ENCODE measurements at places on chromosomes 1 and 21.
A peak's percentile ranks its signal among the peaks of the same experiment; 100 is the strongest.

- DNase-seq, result peak; percentile 43
These were observed 55.8 kb downstream of the SLC9A1 start for GRCh38 chr1:27099135-27099586.

- DNase-seq, result peak; percentile 21
These were observed 26.2 kb downstream of the SLC66A1 start for GRCh38 chr1:19338323-19338762.

DNA sequence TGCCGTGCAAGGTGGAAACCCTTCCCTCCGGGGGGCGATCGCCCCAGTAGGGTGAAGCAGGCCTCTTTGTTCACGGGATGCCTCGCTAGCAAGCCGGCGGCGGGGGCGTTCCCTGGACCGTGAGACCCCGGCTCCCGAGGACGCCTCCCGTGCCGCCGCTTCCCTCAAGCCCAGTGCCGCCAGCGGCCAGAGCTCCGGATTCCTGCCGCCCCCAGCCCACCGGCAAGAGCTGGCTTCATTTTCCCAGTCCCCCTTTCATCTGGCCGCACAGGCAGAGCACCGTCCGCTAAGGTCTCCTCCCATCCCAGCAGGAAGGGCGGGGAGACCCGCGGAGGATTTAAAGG is 16.3 kb downstream of the IER5 start:
- DNase-seq, result no peak

DNA sequence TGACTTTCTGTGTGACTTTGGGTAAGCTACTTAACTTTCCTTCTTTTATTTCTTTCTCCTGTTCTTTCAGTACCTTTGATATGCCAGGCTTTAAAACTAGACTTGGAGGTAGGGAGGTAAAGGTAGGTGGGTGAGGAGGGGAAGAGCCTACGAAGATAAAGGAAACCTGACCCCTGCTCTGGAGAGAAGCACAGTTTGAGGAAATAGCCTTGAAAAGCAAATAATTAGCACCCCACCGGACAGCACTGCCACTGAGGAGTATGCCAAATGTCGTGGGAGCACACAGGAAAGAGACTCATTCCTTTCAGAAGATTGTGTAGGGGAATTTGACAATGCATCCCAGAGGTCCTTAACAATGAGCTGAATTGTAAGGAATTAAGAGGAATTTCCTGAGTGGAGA is 65.2 kb upstream of the SPAG17 start:
- no peak for DNase-seq

GRCh38 chr1:164754088-164754600 is 195.2 kb downstream of the PBX1 start:
- DNase-seq, result peak; percentile 43

DNA sequence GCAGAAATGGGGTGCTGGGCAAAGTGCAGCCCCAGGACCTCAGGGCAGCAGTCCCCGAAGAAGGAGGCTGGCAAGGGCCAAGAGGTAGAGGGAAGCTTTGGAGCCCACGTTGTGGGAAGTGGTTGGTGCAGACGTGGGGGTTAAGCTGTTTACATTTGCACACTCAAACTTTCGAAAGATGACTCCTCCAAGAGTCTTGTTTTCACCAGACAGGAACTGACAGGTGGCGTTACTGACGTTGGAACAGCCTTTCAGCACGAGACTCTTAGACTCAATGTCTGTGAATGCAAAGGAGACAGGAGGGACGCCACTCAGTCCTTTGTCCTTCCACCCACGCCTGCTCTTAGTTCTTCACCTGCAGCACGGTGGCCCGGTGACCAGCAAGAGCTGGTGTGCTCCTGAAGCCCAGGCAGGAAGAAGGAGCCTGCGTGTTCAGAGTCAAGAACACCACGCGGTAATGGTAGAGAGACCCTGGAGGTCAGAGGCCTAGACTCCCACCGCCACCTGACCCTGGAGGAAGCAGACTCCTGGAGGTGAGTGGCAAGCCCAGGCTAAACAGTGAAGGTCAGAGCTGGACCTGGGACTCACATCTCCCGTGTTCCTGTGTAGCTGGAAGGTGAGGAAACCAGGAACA is 15.9 kb downstream of the LYPD8 start:
- no peak for DNase-seq

GRCh38 chr1:78950826-78951225 is 55.7 kb downstream of the ADGRL4 start:
- DNase-seq, result no peak

DNA sequence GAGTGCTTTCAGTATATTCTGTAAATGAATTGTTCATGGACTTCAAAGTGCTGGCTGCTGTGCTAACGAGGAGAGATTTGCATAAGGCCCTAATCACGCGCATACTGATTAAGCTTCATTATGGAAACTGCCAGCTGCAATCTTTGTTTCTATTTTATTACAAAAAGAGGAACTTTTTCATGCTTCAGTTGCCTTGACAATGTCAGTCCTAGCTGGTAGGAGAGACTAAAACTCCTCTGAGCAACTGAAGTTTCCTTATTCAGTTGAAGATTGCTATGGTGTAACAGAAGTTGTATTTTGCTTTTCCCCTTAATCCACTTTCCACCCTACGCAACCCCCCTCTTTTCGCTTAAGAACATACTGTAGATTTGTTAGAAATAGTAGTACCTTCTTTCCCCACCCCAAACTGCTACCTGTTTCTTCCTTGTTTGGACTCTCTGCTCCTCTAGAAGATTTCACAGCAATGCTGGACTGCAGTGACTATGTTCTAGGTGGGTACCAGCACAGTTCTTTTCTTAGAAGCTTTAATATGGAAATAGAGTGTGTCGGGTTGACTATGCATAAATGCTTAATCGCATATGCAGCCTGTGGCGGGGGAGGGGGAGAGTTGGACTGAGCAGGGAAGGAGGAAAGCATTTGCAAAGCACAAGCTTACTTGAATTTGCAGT is 108.3 kb downstream of the POU2F1 start:
- no peak for DNase-seq

- no peak for DNase-seq
These were observed 64.5 kb upstream of the PLPPR5 start for GRCh38 chr1:99069146-99069545.

DNA sequence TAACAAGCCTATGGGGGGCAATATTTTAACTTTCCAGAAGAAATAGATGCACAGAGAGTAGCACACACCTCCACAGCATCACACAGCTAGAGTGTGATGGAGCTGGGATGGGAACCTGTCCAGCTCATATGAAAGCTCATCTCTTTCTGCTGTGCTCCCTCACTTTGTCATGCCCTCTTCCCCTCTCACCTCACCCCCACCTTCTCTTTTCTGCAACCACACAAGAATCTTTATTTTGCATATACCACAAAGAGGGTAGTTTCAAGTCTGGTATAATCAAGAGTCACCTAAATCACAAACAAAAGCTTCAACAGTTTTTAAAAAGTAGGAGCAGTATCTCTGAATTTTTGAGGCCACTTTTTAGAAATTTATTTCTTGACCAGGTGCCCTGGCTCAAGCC is 22.6 kb downstream of the FOXD2 start:
- DNase-seq, result no peak

- DNase-seq, result no peak
These were observed 3.4 kb upstream of the GPR89B start for GRCh38 chr1:147924813-147925212.

- DNase-seq, result no peak
These were observed 36.7 kb upstream of the GRHL3 start for GRCh38 chr1:24282491-24282890.

- no peak for DNase-seq
These were observed 9.4 kb downstream of the RUSC1 start for GRCh38 chr1:155329980-155330598.

GRCh38 chr1:84025966-84026365 is 27.0 kb upstream of the TTLL7 start:
- no peak for DNase-seq

GRCh38 chr1:246506674-246507481 is at the start of gene SMYD3:
Gene SMYD3, minus strand, starts transcription at chr1:246507279.
- DNase-seq, result peak; percentile 67

DNA sequence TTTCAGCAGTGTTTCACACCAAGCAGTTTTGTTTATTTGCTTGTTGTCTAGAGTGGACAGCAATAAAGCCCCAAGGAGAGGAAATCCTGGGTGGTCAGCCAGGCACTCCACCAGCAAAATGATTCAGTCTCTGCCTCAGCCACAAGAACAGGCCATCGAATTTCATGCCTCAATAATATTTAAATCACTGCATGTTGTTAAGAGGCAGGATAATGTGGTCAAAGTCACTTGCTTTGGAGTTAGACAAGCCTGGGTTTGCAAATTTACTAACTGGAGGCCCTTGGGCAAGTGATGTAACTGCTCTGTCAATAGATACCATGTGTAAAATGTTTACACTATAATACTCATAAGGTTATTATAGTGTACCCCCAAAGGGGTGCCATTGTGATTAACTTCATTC is 349.6 kb downstream of the LMO4 start:
- DNase-seq, result no peak

GRCh38 chr1:204802401-204803175 is 68.1 kb upstream of the NFASC start:
- no peak for DNase-seq

- no peak for DNase-seq
These were observed 12.3 kb downstream of the RD3 start for GRCh38 chr1:211479624-211480023.

DNA sequence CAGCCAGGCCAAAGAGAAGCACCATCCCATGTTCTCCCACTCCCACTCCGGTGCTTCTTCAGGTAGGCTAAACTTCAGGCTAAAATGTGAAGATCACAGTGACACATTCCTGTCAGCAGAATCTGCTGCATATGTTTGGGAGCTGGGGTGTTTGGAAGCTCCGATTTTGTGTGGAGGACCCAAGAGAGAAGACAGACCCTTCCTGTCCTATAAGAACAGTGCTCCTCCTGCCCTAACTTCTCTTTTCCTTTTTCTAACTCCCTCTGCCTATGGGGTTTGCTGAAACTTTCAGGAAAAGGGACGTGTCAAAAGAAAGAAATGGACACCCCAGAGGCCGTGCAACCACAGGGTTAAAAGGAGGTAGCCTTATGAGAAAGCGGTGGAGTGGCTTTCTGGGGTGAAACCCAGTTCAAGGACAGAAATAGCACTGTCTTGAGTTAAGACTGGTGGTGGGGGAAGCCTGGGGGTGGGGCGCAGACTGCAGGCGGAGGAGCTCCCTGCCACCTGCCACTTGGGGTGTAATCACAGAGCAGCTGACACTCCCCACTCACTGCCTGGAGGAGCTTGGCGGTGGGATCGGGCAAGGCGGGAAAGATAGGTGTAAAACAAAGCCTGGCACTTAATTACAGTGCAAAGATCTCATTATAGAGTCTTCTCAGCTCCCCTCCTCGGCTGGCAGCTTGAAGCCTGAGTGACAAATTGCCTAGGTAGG is 645 bp upstream of the TLR5 start:
- no peak for DNase-seq

GRCh38 chr21:46229133-46229922 is 754 bp upstream of the LSS start:
- DNase-seq, result no peak

GRCh38 chr21:43779660-43780059 is 3.6 kb upstream of the CSTB start:
- DNase-seq, result no peak

DNA sequence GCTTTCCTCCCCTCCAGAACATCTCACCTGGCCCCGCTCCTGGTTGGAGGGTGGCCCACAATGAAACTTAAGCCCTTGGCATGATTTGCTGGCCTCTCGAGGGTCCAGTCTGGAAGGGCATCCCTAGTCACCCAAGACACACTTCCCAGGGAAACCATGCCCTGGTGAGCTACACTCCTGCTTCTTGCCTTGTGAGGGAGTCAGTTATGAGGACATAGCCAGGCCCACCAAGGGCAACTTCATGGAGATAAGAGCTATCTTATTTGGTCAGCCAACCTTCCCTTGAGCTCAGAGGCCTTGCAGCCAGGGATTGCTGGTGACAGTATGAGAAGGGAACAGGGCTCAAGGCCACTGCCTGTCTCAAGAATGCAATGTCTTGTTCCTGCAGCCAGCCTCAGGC is 9.7 kb downstream of the TNR start:
- no peak for DNase-seq

DNA sequence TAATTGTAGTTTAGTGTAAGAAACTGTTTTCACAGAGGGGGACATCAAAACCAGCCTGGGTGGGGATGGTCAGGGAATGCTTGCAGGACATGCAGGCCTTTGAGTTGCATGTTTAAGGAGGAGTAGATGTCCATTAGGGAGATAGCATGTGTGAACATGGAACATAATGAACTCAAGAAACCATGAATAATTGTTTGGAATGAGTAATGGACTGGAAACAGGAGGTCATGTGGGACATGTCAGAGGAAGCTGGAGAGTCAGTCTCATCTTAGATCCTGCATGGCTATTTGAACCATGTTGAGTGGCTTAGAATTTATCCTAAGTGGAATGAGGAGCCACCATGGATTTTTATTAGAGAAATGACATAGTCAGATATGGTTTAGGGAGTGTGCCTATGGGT is 86.4 kb downstream of the RPE65 start:
- DNase-seq, result no peak

- DNase-seq, result no peak
These were observed 1.9 kb upstream of the BRINP3 start for GRCh38 chr1:190479516-190479915.

GRCh38 chr1:111599781-111600693 is 19.6 kb upstream of the RAP1A start:
- no peak for DNase-seq

DNA sequence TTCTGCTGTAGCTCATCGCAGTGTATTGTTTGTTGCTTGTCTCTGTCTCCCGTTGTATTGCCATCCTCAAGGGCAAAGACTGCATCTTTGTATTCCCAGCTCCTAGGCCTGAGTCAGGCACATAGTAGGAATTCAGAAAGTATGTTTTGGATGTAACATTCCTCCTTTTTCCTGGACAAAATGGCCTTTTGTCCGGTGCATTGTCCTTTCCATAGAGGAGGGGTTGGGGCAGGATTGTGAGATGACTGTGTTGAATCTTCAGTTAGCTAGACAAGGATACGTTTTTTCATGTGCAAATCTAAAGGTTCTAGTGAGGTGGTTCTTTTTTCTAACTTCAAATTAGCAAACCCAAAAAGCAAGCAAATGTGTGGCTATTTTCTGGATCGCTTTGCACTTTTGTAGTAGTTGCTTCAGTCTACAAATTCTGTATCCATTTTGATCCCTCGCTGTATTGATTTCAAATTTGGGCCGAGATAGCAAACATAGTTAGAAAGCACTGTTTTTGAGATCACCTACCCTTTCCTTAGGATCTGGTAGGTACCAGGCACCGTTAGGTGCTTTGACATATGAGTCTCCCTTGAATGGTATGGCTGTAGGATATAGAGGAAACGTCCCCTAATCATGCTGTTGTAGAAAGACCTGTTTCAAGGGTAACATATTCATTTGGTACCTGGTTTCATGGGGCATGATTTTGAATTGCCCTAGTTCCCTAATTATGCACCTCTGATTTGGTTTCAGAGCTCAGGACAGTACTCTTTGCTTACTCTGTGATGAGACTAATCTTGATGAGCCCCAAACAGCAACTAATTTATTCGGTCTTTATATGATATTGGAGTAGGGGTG is 1.2 kb downstream of the PPP1R8 start:
- DNase-seq, result no peak

DNA sequence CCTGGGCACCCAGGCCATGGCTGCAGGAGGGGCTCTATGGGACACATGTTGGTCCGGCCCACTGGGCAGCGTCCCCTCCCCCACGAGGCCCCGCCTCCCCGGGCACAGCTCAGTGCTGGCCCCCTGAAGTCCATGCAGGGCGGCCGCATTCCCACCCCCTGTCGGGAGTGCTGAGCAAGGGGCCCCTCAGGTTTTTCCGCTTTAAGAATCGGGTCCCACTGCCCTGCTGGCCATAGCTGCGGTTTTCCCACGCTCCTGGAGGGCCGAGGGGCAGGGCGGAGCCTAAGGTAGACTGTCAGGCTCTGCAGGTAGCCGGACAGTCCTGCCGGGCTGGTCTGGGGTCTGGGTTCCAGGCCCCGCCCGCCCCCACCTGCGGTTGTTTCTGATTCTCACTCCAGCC is 43.5 kb upstream of the CCDC27 start:
- DNase-seq, result no peak
